ENCODE measurements at places on chromosomes 12 and 14. TPM values are rescaled to one million over a fixed set of nuclear protein-coding genes. Genes with fewer than 3 reads are reported as not detected.

Gene MAP3K9
- polyA plus RNA-seq = 1.4 TPM

Gene CKB
- polyA plus RNA-seq = 843 TPM

Gene MAX
- 56.3 TPM for polyA plus RNA-seq

Gene BMP4
- 8.0 TPM for polyA plus RNA-seq

Gene RNASE1
- polyA plus RNA-seq = 290 TPM

Gene DIO2
- polyA plus RNA-seq = 0.48 TPM

Gene AHNAK2
- 2.0 TPM for polyA plus RNA-seq

Gene DIP2B
- 3.8 TPM for polyA plus RNA-seq

Gene SDSL
- 8.0 TPM for polyA plus RNA-seq

Gene BTBD7
- 8.5 TPM for polyA plus RNA-seq

Gene HOXC6
- polyA plus RNA-seq = 0.48 TPM

Gene ERP27
- polyA plus RNA-seq = 0.32 TPM

Gene RASSF8
- 13.0 TPM for polyA plus RNA-seq

Gene B3GNT4
- 0.36 TPM for polyA plus RNA-seq

Gene ITGB7
- polyA plus RNA-seq = 0.45 TPM

Gene GLIPR1L1
- polyA plus RNA-seq = not detected

Gene CHMP4A
- 56.3 TPM for polyA plus RNA-seq

Gene BICDL1
- polyA plus RNA-seq = 0.11 TPM

Gene AMIGO2
- 5.2 TPM for polyA plus RNA-seq

Gene TPPP2
- 0.43 TPM for polyA plus RNA-seq

Gene BCAT1
- 0.86 TPM for polyA plus RNA-seq

Gene NOVA1
- polyA plus RNA-seq = 3.5 TPM

Gene KLRD1
- 0.75 TPM for polyA plus RNA-seq

Gene HCAR2
- 0.16 TPM for polyA plus RNA-seq

Gene NPAS3
- 0.48 TPM for polyA plus RNA-seq
